ENCODE measurements at places on chromosomes 7 and 10.
A peak's percentile ranks its signal among the peaks of the same experiment; 100 is the strongest.

- no peak for DNase-seq
These were observed 30.5 kb downstream of the SLC18A2 start for GRCh38 chr10:117271427-117271826.

DNA sequence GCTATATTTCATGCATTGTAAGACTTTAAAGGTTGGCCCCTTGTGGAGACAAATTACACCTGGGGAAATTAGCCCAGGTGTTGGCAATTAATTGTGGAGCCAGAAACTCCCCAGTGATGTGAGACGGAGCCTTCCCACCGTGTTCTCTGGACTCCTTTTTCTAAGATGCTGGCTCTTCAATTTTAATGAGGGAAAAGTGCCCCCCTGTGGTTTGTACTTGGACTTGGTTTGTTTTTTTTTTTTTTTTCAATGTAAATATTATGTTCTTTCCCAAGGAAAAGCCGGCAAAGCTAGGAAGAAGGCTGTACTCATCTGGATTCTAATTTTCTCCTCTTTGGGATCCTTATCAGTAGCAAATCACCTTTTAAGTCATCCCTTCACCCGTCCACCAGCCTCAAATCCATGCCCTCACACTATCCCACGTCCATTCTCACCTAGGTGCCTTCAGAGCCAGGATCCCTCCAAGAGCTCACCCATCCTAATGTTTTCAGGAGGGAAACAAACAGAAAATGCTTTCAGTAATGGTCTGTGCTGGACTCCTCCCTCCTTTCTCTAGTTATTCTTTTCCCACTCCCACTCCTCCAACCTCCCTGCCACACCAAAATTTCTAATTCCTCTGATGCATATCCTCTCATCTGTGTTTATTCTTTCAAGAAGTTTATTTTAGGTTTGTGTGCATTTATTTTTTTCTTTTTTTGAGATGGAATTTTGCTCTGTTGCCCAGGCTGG is 20.4 kb upstream of the ST8SIA6 start:
- no peak for DNase-seq

GRCh38 chr7:16753932-16754855 is 639 bp downstream of the TSPAN13 start:
- peak; percentile 10 for DNase-seq

DNA sequence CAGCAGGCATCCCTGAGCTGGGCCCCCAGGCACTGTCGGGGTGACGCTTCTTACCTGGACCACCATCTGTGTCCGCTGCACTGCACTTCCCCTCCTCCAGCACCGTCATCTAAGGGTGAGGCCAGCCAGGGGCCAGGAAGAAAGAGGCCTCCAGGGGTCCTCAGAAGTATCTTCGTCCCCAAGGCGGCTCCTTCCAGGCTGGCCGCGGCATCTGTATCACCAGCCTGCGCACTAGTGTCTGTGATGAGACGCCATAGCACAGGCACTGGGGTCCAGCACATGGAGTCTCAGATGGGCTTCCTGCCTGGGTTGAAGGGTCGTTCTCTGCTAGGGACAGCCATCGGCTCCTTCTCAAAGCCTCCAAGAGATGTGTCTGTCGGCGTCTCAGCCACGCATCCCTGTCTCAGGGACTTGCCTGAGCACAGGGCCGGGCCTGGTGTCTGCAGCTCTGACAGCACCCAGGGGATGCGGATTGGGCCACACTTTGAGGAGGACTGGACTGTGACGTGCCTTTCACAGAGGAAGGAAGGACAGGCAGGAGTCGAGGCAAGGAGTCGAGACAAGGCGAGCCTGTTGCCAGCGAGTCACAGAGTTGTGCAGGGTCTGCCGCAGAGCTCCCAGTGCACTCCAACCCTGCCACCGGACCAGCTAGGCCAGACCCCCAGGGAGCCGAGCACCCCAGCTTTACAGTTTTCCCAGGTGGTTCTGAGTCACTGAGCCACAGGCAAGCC is 101.5 kb upstream of the DIP2C start:
- no peak for DNase-seq
